Activated CD8-positive, alpha-beta T cell treated with anti-CD3 and anti-CD28 coated beads for 36 hours (primary cell): ENCODE measurements at places on chromosomes 1 and 21. TPM values are rescaled to one million over a fixed set of nuclear protein-coding genes. Genes with fewer than 3 reads are reported as not detected.

DNA sequence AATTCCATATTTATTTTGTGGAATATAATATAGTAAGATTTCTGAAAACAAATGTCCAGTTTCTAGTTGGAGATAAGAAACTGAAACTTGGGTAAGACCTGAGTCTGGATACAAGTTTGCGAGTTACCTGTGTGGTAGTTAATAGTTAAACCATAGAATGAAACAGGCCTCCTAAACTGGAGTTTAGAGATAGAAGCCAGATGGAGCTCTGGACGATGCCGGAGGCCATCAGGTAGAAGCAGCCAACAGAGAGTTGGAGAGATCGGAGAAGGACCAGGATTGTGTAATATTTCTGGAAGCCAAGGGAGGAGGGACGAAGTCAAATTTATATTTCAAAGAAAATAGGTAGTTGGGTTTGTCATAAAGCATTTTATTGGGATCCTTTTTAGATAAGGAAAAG lies 45.1 kb downstream of the ARID1A start:
- no peak for DNase-seq

Gene SPRR1B
- not detected for total RNA-seq

Gene PANK4
- 40.6 TPM for total RNA-seq

DNA sequence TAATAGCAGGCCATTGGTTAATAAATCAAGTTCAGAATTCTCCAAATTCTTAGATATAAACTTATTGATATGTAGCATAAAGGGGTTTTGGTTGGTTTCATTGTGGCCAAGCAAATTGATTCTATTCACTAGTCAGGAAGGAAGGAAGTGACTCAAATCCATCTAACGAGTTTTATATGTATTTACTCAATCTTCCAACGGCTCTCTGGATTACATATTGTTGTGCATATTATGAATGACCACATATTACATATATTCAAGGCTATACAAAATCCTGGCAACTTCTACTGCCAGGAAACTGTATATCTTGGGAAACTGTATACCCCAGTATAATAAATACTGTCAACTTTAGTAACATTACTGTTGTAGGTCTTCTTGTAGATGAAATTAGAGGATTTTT lies 20.1 kb upstream of the PDE4B start:
- DNase-seq: no peak

GRCh38 chr1:52668711-52669110 lies 29.4 kb downstream of the COA7 start:
- DNase-seq: no peak

Gene KLF17
- not detected for total RNA-seq
